ENCODE measurements at places on chromosomes 11 and 22. TPM values are rescaled to one million over a fixed set of nuclear protein-coding genes. Genes with fewer than 3 reads are reported as not detected.

The TEX12 gene
- total RNA-seq, result not detected

The MUC6 gene
- total RNA-seq, result not detected

The GPHA2 gene
- not detected for total RNA-seq

The APOBEC3H gene
- 0.67 TPM for total RNA-seq

The TRIM6 gene
- total RNA-seq, result 8.9 TPM

The VSIG10L2 gene
- total RNA-seq, result not detected

DNA sequence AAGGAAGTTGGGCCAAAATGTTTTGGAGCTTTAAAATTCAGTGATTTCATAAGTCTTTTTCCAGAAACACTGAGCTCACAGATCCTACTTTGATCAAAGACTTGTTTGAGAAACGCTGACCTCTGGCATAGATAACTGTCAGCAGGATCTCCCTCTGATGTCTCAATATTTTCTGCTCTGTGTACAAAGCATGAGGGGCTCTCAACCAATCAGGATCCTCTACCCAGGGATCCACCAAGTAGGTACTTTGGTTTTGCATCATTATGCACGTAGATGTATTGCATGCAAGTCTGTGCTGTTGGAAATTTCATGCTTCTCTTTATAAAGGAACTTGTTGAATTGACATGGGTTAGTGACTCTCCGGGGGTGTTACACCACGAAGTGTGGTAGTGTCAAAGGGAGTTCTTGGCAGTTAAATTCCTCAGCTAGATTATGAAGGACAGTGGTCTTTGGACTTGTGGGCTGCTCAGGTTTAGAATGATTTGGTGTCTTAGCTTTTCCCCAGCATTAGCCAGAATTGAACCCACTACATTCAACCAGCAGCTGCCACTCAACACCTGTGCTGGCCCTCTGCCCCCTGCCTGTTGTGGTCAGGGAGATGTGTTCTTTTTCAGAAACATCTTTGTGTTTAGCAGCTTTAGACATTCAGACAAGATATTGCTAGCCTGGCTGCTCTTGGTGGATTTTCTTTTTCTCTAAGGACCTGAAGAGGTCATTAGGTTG, 1.7 kb upstream of the DIXDC1 start:
- DNase-seq, result no peak

GRCh38 chr11:121431820-121432526, 20.1 kb upstream of the SORL1 start:
- DNase-seq, result no peak

- DNase-seq, result no peak
These were observed 389.1 kb downstream of the AASDHPPT start for GRCh38 chr11:106466521-106467080.

GRCh38 chr22:28443526-28443876, 236.1 kb downstream of the TTC28 start:
- peak; percentile 72 for DNase-seq

GRCh38 chr11:60718524-60719316, 5.8 kb upstream of the MS4A18 start:
- no peak for DNase-seq

DNA sequence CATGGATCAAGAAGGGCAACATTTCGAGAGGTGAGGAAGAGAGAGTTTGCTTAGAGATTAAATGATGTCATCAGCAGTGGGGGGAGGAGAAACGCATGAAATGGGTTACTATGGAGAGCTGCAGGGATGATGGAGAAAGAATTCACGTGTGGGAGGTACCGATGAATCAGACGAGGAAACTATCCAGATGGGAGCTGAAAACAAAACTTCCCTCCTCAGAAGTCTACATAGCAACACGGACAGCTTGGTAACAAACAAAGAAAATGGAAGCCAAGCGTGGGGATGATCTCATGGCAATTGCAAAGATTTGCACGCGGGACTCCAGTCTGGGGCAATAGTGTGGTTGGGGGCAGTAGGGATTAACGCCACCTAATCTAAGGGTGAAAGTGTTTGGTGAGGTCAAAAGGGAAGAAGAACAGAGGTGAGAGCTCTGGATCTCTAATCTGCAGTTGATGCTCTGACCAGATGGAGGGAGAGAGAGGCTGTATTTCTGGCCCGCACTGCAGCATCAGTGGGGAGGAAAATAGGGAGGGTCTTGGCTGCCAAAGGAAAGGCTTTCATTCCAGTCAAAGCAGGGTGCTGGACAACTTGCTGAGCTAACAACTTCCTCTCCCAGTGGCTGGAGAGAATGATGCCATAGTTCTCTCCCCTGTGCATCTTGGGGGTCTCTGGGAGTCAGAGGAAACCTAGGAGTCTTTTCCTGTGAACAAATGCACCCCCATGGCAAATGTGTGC, 43.4 kb upstream of the CSNK2A3 start:
- DNase-seq, result no peak

GRCh38 chr11:115522302-115522701, 18.1 kb upstream of the CADM1 start:
- DNase-seq, result no peak
